HS-5 (cell line): ENCODE measurements at places on chromosomes 1 and 21.

DNA sequence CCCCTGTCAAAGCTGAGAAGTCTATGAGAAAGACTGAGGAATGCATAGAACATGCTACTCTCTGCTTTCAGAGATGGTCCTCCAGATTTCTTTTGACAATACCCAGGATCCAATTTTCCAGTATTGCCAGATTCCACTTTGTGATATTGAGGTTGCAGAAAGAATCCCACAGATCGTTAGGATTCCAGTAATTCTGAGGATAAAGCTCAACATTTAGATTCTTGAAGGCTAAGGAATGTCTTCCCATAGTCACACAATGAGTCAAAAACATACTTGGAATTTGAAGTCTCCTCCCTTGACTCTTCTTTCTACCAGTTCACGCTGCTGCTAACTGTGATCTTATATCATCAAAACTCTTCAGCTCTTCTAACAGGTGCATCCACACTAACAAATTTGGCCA lies 57.1 kb downstream of the TNFSF18 start:
- DNase-seq, result no peak

GRCh38 chr1:228096416-228097332 lies 6.5 kb downstream of the C1orf35 start:
- DNase-seq, result no peak

DNA sequence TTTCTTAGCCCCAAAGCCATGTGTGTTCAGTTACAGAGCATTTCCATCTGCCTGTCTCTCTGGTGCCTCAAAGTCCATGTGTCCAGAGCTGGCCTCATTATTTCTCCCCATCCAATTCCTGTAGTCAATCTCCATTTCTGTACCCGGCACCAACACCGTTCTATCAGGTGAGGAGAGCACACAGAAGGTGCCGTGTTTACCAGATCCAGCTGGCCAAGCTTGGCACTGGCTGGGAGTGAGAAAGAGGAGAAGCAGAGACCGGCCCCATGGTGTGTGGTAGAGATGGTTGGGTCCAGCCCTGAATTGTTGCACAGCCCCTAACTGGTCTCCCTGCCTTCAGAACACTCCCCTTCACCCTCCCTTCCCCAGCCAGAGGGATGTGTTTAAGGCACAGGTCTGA lies 7.5 kb upstream of the SSBP3 start:
- no peak for DNase-seq

DNA sequence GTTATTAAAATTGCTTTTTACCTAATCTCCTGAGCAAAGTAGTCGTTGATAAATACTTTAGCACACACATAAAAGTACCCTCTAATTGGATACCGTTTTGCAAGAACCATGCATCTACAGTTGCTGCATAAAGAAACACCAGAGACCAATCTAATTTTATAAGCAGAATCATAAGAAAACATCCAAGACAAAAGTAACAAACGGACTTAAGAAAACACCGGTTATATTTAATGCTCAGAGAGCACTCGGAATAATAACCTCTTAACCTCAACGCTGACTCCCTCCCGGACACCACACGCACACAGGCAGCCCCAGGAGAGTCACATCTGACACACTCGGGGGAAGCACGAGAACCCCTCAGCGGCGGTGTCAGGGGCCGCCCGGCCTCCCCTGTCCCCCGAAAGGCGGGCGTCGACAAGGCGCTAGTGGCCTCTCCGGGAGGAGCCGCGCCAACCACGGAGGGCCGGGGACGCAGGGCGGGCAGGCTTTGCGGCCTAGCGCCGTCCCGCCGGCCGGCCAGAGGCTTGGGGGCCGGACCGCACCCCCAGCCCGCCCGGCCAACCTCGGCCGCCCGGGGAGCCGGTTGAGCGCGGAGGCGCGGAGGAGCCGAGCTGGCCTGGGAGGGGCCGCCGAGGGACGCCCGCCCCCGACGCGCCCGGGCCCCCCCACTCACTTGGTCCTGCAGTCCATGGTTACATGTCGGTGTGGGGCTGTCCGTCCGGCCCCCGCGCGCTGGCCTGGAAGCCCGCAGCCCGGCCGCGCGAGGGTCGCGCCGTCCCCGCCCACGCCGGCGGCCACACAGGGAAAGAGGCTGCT lies 606 bp downstream of the DENND1B start:
- DNase-seq, result no peak

DNA sequence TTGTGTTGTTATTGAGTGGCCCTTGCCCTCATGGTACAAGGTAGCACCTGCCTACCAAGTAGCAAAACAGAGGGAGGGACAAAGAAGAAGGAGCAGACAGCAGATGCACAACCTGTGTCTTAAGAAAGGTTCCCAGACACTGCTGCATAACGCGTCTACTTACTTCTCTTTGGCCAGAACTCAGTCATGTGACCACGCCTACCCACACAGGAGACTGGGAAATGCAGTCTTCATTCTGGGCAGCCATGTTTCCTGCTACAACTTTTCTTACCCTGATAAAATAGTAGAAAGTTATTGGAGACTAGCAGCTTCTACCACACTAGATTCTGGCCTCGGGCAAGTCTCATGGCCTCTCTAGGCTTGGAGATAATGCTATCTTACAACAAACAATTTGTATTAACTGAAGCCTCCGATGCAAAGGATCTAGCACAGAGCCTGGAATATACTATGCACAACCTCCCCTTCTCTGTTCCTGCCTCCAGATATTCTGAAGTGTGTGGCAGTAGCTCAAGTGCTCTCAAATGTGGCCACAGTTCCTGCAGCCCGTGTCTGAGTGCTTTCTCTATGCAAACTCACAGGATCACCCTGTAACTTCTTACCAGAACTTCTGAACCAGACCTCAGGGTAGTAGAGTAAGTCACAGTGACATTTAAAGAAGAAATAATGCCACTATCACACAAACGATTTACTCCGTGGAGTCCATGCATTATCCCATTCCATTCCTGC lies 34.1 kb upstream of the BTG2 start:
- DNase-seq, result no peak

GRCh38 chr1:6638226-6638625 lies 13.6 kb downstream of the THAP3 start:
- no peak for DNase-seq

DNA sequence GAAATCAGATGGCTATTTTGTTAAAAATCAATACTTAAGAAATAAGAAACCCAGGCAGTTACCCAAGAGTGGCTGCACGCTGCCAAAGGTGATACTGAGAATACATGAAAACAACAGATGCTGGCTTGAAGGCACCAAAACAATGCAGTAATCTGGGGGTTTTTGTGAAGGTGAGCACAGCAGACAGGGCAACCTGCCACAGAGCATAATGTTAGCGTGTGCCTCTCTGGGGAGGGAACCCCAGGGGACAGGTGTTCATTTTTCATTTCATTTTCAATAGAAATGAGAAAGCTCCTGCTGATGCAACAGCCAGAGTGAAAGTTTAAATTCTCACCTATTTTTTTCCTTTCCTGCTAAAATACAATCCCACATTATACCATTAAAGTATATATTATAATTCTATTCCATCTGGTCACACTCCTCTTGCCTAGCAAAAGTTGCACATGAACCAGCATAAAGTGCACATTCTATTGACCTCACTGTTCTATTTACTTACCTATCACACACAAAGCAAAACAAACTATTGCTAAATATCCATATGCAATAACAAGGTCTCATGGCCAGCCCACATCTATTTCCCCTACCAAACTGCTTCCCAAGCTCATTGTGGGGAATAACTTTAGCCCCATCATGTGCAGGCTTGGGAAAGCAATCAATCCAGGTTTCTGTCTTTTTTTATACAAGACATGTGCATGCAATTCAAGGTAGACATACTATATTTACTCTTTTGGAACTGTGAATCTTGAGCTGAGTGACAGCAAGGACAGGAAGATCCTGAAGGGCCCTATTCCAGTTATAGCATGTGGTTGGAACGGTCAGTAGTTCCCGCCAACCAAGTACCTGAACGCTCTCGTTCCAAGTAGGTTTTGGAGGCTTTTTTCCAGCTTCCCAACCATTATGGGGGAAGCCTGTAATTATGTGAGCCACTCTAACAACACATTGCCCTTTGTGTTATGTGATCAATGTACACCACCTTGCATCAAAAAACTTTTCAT lies 173.6 kb downstream of the RERE start:
- no peak for DNase-seq

GRCh38 chr1:157770442-157771043 lies 6.4 kb downstream of the FCRL2 start:
- no peak for DNase-seq

DNA sequence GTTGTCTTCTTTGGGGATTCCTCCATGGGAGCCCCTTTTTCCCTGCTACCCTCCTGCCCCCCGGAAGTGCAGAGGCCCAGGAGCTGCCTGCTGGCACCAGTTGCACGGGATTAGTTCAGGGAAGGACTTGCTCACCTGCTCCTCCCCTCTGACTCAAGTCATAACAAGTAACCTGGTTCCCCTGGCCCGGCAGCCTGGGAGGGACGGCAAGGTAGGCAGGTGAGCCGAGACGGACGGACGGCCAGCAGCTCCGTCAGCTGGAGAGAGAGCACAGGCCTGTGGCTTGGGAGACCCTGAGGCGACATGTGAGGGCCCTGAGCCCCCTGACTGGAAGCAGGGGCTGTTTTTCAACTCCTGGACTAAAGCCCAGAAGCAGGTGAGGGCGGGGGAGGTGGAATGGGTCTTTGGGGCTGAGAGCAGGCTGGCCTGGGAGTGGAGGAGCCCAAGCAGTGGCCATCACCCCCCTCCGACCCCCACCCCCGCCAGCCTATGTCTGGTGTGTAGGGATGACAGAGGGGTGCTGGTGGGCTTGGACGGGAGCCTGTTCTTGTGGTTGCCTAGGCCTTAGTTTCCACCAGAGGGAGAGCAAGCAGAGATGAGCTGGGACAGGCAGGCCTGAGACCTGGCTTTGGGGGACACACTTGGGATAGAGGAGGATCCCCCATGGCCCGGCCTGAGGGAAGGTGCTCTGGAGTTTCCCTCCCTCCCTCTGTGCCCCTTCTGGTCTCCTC lies at the start of gene INAVA:
Gene INAVA (plus strand): TSS at position 189 of the 731 bp plus-strand sequence. CDS start 3,501 bp downstream, outside the sequence.
- no peak for DNase-seq

DNA sequence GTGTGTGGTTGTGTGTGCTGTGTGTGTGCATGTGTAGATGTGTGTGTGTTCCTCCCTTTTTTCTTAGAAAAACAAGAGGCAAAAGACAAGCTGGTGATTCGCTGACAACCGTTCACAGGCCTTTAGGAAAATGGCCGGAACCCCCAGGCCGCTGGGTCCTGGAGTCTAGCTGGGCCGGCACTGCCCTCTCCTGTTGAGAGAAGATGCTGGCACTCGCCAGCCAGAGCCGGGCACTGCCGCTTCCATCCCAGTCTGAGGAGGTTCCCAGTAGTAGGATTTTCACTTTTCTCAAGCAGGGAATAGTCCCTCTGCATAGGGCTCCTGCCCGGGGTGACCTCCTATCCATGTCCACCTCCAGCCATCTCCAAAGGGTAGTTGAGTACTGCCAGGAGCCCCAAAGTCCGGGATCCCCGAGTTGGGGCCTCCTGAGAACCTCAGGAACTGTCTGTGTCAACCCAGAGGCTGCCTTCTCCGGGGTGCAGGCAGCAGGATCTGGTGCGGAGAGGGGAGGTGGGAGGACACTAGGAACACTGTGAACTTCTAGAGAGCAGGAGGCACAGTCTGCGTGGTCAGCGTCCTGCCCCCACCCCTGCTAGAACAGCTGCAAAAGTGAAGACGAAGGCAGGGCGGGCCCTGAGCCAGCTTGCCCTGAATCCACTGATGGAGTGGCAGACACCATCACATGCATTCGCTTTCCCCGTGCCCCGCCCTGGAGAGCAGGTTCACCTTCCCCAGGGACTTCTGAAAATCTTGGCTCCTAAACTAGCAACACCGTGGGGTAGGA lies 44.1 kb upstream of the ARHGEF16 start:
- peak; percentile 8 for DNase-seq

DNA sequence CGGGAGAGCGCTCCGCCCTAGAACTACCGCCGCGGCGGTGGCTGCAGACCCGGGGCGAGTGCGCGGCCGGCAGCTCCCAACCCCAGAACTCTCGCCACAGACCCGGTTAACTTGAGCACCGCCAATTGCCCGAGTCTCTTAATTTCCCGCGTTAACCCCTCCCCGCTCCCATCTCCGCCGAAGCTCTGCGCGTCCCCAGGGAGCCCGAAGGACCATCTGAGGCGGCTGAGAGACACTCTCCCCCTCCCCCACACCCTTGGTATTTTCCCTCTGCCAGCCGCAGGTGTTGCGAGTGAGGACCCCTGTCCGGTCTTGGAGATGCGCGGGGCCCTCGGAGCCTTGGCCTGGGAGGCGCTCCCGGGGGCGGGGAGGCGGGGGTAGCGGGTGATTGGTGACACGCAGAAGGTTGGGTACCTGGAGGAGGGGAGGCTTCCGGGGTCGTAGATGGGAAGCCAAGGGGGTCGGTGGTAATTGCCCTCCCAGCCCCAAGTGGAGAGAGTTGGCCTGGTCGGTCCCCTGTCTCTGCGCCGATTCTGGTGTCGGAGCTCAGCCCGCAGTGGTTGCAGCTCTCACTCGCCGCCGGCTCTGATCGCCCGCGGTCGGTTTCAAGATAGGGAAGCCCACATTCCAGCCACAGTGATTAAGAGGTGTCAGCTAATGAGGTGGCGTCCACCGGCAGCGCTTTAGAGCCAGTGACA lies 858 bp upstream of the SUSD4 start:
- no peak for DNase-seq

GRCh38 chr21:26495283-26495849 lies 77.7 kb downstream of the CYYR1 start:
- DNase-seq, result no peak
